ENCODE measurements at places on chromosomes 3 and 15. TPM values are rescaled to one million over a fixed set of nuclear protein-coding genes. Genes with fewer than 3 reads are reported as not detected.

- no peak for DNase-seq
Measured at GRCh38 chr3:45790596-45790995, 5.7 kb downstream of the SLC6A20 start.

- DNase-seq: no peak
Measured at GRCh38 chr3:176873261-176873660, 324.0 kb downstream of the TBL1XR1 start.

- DNase-seq: no peak
Measured at GRCh38 chr15:95857758-95858157, 472.7 kb upstream of the NR2F2 start.

DNA sequence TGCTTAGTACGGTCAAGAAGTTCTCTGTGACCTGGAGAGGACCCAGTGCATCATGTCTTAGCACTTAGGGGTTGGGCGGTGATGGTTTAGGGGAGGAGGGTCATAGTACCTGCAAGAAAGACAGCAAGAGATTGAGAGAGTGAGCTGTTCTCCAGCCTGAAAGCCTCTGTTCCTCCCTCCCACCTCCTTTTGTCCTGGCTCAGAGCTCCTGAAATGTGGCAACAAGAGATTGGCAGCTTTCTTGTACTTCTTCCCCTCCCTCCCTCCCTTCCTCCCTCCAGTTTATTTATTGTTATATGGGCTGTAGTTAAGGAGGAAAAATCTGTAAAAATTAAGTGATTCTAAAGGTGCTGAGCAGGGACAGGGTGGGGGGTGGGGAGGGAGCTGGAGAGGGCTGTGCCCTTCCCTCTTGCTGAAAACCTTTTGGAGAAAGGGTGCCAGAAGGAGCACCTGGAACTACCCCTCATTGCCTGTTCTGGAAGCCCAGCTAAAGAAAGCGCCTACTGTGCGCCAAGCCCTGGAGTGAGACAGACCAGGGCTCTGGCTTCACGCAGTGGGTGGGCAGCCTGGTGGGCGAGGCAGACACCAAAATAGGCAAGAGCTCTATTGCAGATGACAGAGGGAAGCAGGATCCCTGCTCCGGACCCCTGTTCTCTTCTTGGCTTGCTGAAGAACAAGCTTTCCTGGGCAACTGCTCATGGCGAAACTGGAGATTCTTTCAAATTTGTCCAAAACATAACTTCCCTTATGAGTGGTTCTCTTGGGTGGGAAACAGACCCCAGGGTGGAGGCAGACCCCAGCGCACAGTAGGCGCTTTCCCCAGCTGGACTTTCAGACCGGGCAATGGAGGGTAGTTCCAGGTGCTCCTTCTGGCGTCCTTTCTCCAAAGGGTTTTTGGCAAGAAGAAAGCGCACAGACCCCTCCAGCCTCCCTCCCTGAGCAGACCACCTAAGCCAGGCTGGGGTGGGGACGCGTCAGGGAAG, 35.6 kb downstream of the LINGO1 start:
- no peak for DNase-seq

- DNase-seq: no peak
Measured at GRCh38 chr15:89119489-89120478, 31.5 kb downstream of the ABHD2 start.

DNA sequence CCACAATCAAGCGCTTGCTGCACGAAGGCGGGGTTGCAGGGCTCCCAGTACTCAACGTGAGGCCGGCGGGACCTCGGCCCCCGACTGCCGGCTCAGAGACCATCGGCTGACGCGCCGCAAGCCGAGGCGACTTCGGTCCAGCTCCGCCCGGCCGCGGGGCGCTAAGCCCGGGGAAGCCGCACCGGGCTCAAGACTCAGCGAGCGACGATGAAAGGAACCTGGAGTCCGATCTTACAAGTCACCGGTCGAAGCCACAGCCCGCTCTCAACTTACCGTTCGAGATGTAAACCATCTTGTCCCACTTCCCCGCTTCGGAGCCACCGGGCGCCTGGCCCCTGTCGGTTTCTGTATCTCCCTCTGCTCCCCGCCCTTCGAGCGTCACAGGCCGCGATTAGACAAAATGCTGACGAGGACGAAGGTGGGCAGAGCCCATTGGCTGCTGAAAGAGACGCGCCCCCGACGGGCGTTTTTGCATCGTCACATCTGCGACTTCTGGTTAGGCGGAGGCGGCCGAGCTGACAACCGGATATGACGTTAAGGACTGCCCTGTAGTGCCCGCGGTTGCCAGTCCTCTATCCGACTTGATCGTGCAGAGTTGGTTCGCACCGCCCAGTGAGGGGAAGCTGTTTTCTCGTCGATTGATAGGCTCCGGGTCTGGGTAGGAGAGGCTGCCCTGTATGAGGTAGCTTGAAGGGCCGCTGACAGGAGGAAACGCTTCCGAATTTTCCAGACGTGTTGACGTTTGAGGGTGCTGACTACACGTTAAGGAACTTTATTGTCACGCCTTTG, at the start of gene SELENOK:
Gene SELENOK (minus strand): TSS at position 363 of the 789 bp plus-strand sequence.
- DNase-seq: peak; percentile 99

- DNase-seq: no peak
Measured at GRCh38 chr15:101710806-101711205, 13.5 kb downstream of the TARS3 start.

GRCh38 chr15:42576040-42576594, 711 bp downstream of the STARD9 start:
- DNase-seq: no peak

GRCh38 chr3:58560771-58561311, 16.4 kb downstream of the FAM107A start:
- no peak for DNase-seq

DNA sequence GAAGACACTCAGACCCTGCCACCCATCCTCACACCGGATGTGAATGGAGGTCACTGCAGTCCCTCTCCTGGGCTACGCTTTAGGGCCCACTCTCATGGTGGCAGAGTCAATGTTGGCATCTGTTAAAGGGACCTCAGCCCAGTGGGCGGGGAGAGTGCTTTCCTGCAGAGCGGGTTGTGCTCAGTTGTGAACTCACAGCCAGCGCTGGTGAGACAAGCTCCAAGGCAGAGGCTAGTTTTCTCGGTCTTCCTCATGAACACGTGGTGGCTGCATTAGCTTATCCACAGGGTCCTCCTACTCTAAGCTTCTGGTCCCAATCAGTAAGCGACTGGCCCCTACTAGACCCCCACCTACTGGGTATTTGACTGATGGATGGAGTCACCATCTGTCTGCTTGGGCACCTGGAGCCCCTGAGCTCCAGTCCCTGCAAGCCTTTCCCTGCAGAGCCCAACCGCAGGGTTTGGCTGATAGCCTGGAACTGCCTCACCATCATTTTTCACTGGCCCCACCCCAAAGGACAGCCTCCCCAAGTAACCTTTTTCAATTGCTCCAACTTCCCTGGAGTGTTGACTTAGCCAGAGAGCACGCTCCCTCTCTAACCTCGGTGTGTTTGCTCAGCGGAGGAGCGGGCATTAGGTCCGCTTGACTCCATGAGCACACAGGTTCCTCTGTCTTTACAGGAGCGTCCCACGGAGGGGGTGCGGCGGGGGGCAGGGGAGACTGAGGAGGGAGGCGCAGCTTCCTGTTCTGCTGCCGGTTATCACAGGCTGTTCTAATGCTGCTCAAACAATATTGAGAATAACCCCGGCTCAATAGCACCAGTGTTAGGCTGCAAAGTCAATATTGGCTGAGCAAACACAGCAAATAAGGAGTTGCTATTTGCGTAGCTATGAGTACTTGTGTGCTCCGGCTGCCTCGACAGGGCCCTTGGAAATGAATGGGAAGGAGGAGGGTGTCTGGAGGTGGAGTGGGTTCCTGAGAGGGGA, 141.7 kb downstream of the RPLP1 start:
- peak; percentile 77 for DNase-seq

DNA sequence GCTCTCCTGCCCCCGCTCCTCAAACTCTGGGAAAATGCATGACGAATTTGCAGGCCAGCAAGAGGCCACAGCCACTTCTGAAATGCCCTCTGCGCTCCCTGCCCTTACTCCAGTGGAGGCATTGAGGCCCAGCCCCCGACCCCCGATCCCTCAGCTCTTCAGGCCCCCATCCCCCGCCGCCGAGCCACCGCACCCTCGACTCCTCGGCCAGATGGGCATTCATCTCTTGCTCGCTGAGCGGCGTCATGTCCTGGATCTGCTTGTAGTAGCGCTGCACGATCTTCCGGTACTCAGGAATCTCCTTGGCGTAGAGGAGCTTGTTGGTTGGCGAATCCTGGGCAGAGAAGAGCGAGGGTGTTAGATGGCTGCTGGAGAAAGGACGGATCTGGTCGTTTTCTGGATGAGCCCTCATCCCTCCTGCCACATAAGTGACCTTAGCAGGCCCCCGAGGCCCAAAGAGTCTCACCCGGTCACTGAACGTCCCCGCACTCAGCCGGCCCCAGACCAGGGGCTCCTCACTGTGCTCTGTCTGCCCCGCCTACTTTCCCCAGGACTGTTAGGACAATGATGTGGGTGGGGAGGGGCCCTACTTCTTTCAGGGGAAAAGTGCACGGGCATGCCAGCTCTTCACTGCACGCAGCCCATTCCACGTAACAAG, 14.0 kb downstream of the H1-8 start:
- DNase-seq: no peak

DNA sequence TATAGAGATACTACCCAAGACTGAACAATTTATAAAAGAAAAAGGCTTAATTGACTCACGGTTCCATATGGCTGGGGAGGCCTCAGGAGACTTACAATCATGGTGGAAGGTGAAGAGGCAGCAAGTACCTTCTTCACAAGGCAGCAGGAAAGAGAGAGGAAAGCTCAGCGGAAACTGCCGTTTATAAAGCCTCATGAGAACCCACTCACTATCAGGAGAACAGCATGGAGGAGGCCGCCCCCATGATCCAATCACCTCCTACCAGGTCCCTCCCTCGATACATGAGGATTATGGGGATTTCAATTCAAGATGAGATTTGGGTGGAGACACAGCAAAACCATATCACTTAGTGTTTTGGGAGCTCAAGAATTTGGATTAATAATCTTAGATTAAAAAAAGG, 240.2 kb downstream of the UACA start:
- no peak for DNase-seq

GRCh38 chr15:67035886-67036285, 29.5 kb upstream of the SMAD3 start:
- DNase-seq: no peak

GRCh38 chr15:48888191-48888590, 10.3 kb downstream of the EID1 start:
- DNase-seq: no peak

GRCh38 chr3:190696777-190697501, 165.6 kb downstream of the GMNC start:
- no peak for DNase-seq

DNA sequence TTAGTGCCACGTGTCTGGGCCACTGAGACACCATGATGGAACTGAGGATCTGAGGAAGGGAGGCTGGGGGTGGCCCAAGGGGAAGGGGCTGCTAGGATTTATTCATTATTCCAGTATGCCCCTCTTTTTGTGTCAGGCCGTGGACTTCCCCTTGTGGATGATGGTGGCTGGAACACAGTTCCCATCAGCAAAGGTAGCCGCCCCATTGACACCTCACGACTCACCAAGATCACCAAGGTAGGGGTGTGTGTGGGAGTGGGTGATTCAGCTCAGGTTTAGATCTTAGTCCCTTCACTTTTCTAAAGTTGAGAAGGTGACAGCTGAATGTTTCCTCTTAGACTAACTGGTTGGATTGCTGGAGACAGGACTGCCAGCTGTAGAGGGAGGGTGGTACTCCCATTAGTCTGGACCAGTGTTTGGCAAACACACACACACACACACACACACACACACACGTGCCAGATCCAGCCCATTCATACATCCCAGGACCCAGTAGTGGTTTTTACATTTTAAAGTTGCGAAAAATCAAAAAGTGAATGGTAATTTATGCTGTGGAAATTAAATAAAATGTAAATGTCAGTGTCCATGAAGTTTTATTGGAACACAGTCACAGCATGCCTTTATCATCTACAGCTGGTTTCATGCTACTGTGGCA, 11.4 kb downstream of the EIF4G1 start:
- no peak for DNase-seq

- no peak for DNase-seq
Measured at GRCh38 chr3:107142786-107143575, 234.3 kb upstream of the CCDC54 start.

GRCh38 chr3:193496658-193497057, 58.0 kb downstream of the ATP13A4 start:
- no peak for DNase-seq

- DNase-seq: no peak
Measured at GRCh38 chr15:72271221-72271620, 1.1 kb downstream of the PARP6 start.

DNA sequence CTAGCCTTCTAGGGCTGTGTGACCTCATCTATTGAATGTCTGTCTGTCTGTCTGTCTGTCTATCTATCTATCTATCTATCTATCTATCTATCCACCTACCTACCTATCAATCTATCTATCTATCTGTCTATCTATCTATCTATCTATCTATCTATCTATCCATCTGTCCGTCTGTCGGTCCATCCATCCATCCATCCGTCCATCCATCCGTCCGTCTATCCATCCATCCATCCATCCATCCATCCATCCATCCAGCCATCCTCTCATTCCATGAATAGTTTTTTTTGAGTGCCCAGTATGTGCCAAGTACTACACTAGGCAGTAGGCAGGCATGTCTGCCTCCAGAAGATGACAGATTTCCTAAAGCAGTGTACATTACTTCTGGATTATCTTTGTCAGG, 122.5 kb downstream of the FOXB1 start:
- DNase-seq: no peak

GRCh38 chr3:138412821-138413551, 21.4 kb upstream of the ESYT3 start:
- DNase-seq: no peak

- peak; percentile 75 for DNase-seq
Measured at GRCh38 chr15:75043509-75044257, 20.3 kb downstream of the PPCDC start.

DNA sequence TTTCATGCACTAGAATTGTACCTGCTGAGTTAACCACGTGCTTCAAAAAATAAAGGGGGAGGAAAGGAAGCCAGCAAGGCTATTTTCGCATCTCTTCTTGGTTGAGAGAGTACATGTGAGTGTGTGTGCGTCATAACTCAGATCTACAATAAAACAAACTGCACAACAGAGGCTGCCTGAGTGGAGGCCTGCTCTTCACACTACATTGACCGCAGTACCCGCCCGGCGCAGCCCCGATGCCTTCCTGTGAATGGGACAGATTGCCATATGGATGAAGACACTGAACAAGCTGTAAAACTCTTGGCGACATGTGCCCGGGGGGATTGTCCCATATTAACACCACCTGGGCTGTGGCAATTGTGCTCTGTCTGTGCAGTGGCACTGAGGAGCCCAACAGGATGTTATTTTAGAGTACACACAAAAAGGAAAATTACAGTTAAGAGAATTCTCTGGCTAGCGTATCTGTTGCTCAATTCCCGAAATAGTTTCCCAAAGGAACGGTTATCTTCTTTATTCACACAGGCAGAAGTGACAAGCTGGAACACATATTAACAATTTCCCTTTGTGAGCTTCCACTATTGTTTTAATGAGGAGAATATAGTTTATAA, 551.5 kb downstream of the FOXP1 start:
- DNase-seq: peak; percentile 74

The FETUB gene
- total RNA-seq: not detected

The PKM gene
- 307 TPM for total RNA-seq

The SEMA3B gene
- total RNA-seq: 56.1 TPM

The ITIH1 gene
- total RNA-seq: not detected

The REC114 gene
- total RNA-seq: not detected

The CCDC191 gene
- total RNA-seq: 7.4 TPM
